ENCODE measurements at places on chromosomes 7 and 10. TPM values are rescaled to one million over a fixed set of nuclear protein-coding genes. Genes with fewer than 3 reads are reported as not detected.

DNA sequence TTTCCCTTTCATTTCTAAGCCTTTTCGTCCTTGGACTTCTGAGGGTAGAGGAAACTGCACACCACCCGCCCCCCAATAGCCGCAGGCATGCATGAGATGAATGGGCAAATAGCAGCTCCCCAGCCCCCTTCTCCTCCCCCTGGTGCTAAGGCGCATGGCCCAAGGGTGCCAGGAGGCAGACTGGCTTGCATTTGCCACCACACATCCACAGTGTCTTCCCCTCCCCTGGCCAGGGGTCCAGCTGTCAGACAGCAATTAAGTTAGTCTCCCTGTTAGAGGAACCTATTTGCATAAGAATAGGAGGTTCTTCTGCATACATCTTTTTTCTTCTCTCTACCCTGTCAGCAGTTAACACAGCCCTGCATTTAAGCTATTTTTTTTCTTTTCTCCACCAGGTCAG is 20.2 kb downstream of the TOMM7 start:
- peak overlapping the region; percentile 6 for H3K4me3 ChIP-seq
- peaks cover 24% of the 10 kb centered on the region for H3K4me1 ChIP-seq
- peak; percentile 90 for DNase-seq
- H3K27me3 ChIP-seq = no peaks in the 10 kb centered on the region

- H3K27ac ChIP-seq = no peak overlapping the region
- H3K4me3 ChIP-seq = no peak overlapping the region
- DNase-seq = no peak
Measured at GRCh38 chr7:87300756-87301155, 44.7 kb upstream of the CROT start.

DNA sequence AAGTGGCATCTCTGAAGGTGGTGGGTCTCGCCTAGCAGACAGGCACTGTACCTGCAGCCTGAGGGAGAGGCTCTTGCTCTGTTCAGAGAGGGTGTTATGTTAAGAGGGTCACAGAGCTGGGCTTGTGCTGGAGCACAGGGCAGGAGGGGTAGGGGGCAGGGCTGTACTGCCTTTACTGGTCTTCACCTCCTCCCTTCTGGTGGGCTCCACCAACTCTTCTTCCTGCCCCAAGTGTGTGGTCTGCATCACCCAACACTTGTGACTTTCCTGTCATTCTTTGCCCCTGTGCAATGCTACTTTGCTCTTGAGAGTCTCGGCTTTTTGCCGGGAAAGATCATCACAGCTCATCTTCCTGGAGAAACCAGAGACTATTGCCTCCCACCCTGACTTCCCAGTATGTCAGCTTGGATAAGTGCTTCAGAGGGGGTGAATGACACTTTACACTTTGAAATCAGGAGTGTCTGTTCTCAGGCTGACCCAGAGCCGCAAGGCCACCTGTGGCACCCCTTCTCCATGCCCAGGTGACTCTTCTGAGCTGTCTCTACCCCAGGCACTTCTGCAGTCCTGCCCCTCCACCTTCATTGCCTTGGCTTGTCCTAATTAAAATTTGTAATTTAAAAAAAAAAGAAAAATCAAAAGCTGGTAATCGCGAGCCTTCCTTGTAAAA is 38.4 kb upstream of the IKZF1 start:
- no peak overlapping the region for H3K27ac ChIP-seq
- DNase-seq = no peak
- no peaks in the 10 kb centered on the region for H3K27me3 ChIP-seq
- no peak overlapping the region for H3K4me3 ChIP-seq
- peaks cover 11% of the 10 kb centered on the region for H3K4me1 ChIP-seq

DNA sequence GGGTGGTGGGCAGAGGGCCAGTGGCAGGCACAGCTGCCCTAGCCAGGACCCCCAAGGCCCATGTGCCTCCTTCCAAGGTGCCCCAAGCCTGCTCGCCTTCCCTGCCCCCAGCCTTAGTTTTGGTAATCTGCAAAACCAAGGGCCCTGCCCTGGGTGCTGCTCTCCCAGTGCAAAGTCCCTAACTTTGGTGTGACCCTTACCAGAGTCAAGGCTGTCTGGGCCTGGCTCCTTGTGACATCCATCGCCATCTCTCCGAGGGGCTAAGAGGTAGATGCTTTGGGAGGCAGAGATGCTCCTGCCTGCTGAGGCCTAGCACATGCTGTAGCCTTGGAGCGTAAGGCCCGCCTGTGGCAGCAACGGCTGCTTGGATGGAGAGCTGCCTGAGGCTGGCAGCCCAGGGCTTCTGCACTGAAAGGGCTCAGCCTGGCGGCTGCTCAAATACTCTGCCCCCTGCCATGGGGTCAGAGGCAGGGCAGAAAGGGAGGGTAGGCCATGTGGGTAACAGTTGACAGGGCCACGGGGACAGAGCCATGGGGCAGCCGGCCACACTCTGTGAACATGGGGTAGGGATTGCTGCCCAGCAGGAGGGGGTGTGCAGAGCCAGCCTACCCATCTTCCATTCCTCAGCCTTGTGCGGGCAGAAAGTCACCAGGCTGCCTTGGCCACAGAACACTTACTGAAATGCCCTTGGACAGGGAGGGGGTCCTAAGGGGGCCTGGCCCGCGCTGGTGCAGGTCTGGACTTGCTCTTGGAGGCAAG is 17.9 kb upstream of the MYL7 start:
- H3K36me3 ChIP-seq = no peaks in the 10 kb centered on the region
- DNase-seq = no peak
- no peaks in the 10 kb centered on the region for H3K4me1 ChIP-seq
- H3K4me3 ChIP-seq = no peak overlapping the region
- H3K27me3 ChIP-seq = no peaks in the 10 kb centered on the region
- no peak overlapping the region for H3K27ac ChIP-seq

DNA sequence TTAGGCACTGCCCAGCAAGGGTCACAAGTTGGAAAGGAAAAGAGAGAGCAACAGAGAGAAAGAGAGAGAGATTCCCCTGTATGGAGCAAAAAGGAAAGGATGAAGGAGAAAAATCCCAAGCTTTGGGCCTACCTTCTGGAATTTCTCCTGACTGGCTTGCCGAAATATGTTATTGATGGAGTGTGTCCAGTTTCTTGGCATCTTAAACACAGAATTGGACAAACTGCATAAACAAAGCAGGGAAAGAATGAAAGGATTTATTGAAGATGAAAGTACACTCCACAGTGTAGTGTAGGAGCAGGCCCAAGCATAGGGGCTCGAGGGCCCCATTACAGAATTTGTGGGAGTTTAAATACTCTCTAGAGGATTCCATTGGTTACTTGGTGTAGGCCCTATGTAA is 627.8 kb upstream of the CNTNAP2 start:
- no peak overlapping the region for H3K4me3 ChIP-seq
- H3K36me3 ChIP-seq = 0 out of 2 replicates have a peak, but pooled peaks cover 5% of the 10 kb centered on the region
- H3K27me3 ChIP-seq = no peaks in the 10 kb centered on the region
- no peak for DNase-seq

DNA sequence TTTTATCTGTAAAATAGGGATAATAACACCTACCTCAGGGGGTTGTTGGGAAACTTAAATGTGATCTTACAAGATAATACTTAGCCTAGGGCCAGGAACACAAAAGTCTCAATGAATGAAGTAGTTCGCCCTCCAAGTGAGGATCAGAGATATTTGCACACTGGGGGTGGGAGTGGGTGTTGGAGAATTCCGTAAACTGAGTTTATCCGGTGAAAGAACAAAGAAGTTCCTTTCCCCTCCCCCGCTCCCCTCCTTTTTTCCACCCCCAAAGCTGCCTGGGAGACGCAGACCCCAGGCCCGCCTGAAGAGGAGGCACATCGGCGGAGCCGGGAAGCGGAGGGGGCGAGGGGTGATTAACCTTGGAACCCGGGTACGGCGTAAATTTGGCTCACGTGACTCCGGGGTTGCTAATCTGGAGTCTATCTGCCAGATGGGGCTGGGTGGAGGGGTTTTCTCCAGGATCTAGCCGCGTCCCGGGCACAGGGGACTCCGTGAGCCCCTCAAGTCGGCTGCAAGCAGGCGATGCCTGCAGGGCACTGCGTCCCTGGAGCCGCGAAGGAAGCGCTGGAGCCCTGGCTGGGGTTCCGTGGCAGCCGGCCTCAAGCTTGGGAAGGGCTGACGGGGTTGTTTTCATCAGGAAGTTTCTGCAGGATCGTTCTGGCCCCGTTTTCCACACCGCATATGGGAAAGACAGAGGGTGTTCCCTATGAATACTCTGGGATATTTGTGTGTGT is 1.4 kb upstream of the PODXL start:
- H3K36me3 ChIP-seq = peaks cover 25% of the 10 kb centered on the region
- H3K27ac ChIP-seq = peak overlapping the region; percentile 91
- peaks cover 37% of the 10 kb centered on the region for H3K4me1 ChIP-seq

DNA sequence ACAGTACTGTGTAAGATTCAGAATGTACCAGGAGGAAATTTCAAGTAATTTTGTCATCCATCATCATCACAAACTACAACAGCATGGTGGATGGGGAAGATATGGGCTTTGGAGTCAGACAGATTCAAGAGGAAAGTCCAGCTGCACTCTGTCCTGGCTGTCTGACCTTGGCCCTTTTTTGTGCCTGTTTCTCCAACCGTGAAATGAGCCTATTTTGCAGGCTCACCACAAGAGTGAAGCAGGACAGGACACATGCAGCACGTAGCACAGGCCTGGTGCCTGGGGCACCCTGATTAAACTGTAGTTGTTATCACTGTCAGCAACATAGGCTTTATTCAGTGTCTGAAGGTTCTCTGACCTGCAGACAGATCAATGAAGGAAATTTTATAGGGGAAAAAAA is 37.6 kb downstream of the RHOBTB1 start:
- H3K27ac ChIP-seq = no peak overlapping the region
- H3K27me3 ChIP-seq = no peaks in the 10 kb centered on the region
- DNase-seq = no peak
- peaks cover 6% of the 10 kb centered on the region for H3K36me3 ChIP-seq

- H3K27me3 ChIP-seq = no peaks in the 10 kb centered on the region
- no peak for DNase-seq
- H3K4me3 ChIP-seq = no peak overlapping the region
- no peak overlapping the region for H3K27ac ChIP-seq
Measured at GRCh38 chr7:116231949-116232348, 21.6 kb downstream of the TES start.

- DNase-seq = no peak
- H3K36me3 ChIP-seq = peaks cover 5% of the 10 kb centered on the region
- H3K4me1 ChIP-seq = peaks cover 16% of the 10 kb centered on the region
- H3K4me3 ChIP-seq = no peak overlapping the region
Measured at GRCh38 chr10:90842725-90843124, 15.1 kb downstream of the HTR7 start.

- no peak overlapping the region for H3K27ac ChIP-seq
- no peak overlapping the region for H3K4me3 ChIP-seq
- no peaks in the 10 kb centered on the region for H3K4me1 ChIP-seq
- no peaks in the 10 kb centered on the region for H3K27me3 ChIP-seq
Measured at GRCh38 chr7:71829515-71829914, 582.6 kb downstream of the CALN1 start.

GRCh38 chr10:90162271-90162853 is 461.0 kb downstream of the KIF20B start:
- no peak overlapping the region for H3K4me3 ChIP-seq
- H3K36me3 ChIP-seq = no peaks in the 10 kb centered on the region
- H3K27ac ChIP-seq = no peak overlapping the region
- no peaks in the 10 kb centered on the region for H3K27me3 ChIP-seq

GRCh38 chr7:148898845-148899484 is 14.9 kb upstream of the EZH2 start:
- no peak overlapping the region for H3K4me3 ChIP-seq
- DNase-seq = peak; percentile 34
- H3K36me3 ChIP-seq = no peaks in the 10 kb centered on the region
- no peaks in the 10 kb centered on the region for H3K27me3 ChIP-seq
- no peaks in the 10 kb centered on the region for H3K4me1 ChIP-seq
- no peak overlapping the region for H3K27ac ChIP-seq

DNA sequence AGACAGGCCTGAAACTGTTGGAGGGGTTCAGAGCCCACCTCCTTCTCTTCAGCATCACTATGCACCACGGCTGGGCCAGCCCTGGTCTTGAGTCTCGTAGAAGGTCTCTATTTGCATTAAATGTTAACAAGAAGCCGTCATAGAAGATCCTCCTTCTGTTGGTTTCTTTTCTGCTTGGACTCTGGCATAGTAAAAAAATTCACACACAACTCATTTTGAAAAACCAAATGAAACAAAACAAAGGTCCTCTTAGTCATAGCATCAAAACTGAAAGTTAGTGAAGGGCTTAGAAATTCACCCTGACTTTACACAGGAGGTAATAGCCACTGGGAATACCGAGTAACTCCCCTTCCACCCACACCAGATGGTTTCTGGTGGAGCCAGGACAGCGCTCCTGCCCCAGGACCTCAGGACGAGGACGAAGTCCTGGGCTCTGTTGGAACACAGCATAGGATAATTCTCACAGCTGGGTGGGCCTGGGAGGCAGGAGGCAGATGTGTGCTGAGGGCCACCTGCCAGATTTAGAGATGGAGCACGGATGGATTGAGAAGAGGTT is 248.4 kb upstream of the KLF6 start:
- H3K4me1 ChIP-seq = no peaks in the 10 kb centered on the region
- no peaks in the 10 kb centered on the region for H3K36me3 ChIP-seq
- H3K4me3 ChIP-seq = no peak overlapping the region
- no peak overlapping the region for H3K27ac ChIP-seq

DNA sequence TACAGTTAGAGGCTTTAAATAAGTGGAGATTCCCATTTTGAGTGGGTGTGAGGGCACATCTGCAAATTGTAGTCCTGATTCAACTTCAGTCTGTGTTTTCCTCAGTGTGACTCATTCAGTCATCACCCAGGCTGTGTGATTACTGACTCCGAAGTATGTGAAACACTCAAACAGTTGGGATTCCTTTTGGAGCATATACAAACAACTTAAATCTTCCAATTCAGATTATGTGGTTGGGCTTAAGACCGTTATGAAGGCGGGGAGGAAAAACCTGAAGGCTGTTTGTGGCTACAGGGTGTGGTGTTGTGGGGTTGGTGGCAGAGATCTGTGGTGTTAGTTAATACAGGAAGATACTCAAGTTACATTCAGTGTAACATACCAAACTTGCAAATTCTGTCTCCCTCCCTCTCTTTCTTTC is 259.7 kb upstream of the FERD3L start:
- peak overlapping the region; percentile 34 for H3K27ac ChIP-seq
- no peaks in the 10 kb centered on the region for H3K27me3 ChIP-seq
- peaks cover 19% of the 10 kb centered on the region for H3K4me1 ChIP-seq
- no peak overlapping the region for H3K4me3 ChIP-seq
- no peaks in the 10 kb centered on the region for H3K36me3 ChIP-seq

- H3K4me3 ChIP-seq = no peak overlapping the region
- no peaks in the 10 kb centered on the region for H3K36me3 ChIP-seq
- H3K27me3 ChIP-seq = no peaks in the 10 kb centered on the region
- H3K4me1 ChIP-seq = no peaks in the 10 kb centered on the region
- no peak for DNase-seq
Measured at GRCh38 chr10:133268532-133268931, 8.1 kb downstream of the ADAM8 start.

DNA sequence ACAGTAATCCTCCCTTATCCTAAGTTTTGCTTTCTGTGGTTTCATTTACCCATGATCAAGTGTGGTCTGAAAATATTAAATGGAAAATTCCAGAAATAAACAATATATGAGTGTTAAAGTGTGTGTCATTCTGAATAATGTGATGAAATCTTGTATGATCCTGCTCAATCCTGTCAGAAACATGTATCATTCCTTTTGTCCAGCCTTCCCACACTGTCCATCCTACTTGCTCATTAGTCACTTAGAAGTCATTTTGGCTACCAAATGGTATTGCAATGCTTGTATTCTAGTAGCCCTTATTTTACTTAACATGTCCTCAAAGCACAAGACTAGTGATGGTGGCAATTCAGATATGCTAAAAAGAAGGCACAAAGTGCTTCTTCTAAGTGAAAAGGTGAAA is 1211.2 kb upstream of the SORCS1 start:
- no peaks in the 10 kb centered on the region for H3K27me3 ChIP-seq
- no peaks in the 10 kb centered on the region for H3K4me1 ChIP-seq
- DNase-seq = no peak

HOXA3 gene
- total RNA-seq = not detected

LYZL2 gene
- total RNA-seq = not detected

TRPV6 gene
- total RNA-seq = 0.80 TPM

TUBB8 gene
- total RNA-seq = 1.4 TPM

ANXA8 gene
- total RNA-seq = not detected

C10orf67 gene
- not detected for total RNA-seq

All from GM23338 (cell line).